Right renal cortex interstitium (tissue), 3 donors: ENCODE measurements at places on chromosomes 4 and X.

GRCh38 chrX:130032552-130032951, 50.1 kb downstream of the BCORL1 start:
- no peak for DNase-seq

DNA sequence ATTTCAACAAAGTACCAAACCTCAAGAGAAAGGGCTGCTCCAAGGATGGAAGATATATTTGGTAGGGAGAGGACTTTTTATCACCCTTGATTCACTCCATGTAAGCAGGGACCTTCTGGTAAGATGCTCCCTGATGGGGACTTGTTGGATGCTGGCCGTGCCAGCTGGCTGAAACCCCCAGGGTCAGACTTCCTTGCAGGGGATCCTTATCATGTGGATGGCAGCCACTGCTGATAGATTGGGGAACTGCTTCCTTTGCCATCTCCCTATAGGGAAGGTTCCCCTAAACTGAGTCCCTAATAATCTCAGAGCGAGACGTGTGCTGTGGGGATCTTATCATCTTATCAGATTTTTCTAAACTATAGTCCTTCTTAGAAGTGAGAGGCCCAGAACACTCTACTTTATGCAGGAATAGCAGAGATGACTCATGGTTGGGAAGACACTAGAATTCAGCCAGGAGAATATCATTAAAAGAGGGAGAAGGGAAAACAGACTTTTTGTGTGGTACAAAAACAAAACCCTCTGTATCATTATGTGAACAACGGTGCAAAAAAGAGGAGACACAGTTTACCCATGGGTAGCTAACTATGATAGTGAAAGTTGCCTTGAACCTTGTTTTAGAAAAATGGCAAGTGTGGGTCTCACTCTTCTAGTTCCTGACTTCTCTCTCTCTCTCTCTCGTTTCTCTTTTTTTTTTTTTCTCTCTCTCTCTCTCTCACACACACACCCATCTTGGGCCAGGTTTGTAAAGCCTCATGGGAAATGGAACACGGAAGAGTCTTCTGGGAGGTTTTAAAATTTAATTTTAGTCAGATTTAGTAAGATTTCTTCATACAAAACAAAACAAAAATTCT, 16.1 kb downstream of the RHOH start:
- DNase-seq: no peak

- no peak for DNase-seq
These were observed 630.1 kb upstream of the EPHA5 start for GRCh38 chr4:66300336-66300934.

- DNase-seq: no peak
These were observed 59.9 kb upstream of the FAM241A start for GRCh38 chr4:112085156-112086035.

DNA sequence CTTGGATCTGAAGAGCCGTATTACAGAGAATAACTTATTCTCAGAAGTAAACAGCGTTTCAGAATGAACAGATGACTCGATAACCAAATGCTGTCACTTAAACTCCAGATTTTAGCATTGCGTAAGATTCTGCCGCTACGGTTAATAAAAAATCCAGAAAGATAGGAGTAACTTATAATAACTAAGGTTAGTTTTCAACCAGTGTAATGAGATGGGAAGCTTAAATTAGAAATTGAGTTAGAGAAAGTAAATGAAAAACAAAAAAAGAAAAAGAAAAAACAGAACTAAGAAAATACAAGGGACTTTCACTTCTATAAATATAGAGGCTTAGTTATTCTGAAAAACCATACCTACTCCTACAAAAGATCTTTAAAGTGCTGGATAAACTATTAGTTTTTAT, 13.1 kb upstream of the PARM1 start:
- no peak for DNase-seq

- DNase-seq: no peak
These were observed 17.1 kb downstream of the PPP2R3B start for GRCh38 chrX:369563-370101.

DNA sequence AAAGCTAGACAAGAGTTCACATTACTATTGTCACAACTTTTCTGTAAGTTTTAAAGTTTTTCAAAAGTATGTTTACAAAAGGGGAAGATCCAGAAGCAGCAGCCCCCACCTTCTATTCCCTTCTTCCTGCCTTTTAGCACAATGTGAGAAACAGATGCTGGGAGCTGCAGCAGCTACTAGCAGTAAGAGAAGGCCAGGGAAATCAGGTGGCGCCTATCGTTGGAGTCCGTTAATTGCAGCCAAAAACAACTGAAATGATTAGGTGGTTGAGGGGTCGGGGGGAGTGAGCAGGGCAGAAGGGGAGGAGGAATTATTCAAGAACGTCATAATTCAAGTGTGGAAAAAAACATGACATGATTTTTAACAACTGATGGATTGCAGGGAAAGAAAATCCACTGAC, 27.4 kb downstream of the FRYL start:
- no peak for DNase-seq

- DNase-seq: no peak
These were observed 41.1 kb downstream of the ADGRA3 start for GRCh38 chr4:22474636-22475310.

DNA sequence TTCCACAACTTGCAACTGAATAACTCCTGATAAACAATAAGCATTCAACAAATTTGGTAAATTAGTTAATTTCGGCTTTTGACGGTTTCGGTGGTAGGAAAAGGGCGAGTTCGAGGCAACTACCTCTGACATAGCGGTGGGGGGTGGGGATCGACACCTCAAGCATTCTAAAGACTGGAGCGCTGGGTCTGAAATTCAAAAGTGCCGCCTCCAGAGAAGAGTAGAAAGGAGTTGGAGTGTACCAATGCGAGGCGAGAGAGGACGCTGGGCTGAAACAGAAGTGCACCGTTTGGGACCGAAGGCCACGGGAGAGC, 725 bp downstream of the SMC1A start:
- no peak for DNase-seq

DNA sequence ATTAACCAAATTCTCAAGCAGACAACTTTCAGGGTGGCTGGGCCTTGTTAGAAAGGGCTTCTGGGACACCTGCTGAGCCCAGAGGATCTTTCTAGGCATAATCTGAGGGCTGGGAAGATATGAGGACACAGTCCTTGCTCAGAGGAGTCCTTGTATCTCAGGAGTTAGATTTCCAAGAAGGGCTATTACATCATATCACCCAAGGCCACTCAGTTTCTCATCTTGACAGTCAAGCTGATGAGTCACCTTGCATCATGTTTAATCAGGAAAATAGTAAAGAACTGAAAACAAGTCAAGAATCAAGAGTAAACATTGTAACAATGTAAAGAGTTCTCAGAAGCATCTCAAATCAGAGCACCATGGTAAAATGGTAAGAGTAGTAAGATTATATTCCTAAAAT, 4.0 kb downstream of the PCYT1B start:
- DNase-seq: no peak

GRCh38 chrX:118345045-118345463, 852 bp upstream of the WDR44 start:
- no peak for DNase-seq
